ENCODE measurements at places on chromosomes 1 and 21.

DNA sequence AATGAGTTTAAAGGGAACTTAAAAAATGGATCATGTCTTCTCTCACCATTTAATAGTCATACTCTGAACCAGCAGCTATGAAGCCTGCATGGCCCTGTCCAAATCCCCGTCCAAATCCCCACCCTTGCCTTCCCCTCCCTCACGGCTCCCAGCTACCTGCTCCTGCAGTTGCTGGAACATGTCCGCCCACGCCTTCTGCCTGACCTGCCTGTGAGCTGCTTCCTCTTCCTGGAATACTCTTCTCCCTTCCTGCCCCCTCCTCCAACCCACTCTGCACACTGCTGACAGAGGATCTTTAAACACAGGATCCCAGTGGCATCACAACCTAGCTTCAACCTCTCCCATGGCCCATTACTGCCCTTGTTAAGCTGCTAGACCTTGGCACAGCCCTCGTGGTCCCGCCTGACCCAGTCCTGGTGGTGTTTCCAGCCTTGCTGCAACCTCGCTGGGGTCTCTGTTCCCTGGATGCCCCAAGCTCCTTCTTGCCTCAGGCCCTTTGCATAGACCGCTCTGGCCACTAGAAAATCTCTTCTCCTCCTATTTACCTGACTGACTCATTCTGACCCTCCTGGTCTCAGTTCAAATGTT is 118.3 kb downstream of the PTPRU start:
- no peak for DNase-seq

DNA sequence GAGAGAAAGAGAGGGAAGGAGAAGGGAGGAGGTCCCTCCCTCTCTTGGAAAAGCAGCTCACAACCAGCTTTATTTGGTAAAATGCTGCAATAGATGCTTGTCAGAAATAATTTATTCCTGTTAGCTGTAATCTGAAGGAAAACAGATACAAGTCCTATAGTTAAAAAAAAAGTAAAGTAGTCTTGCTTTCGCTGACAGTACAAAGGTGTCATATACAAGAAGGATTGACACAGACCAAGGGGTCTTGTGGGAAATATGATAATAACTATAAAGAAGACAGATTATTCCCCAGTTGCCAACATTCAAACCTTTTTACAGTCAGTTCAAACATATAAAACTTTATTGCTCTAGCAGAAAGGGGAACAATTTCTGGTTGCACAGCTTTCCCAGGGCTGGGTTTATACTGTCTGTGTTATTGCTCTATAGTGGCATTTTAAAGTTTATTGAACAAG is 145.0 kb downstream of the PBX1 start:
- no peak for DNase-seq

DNA sequence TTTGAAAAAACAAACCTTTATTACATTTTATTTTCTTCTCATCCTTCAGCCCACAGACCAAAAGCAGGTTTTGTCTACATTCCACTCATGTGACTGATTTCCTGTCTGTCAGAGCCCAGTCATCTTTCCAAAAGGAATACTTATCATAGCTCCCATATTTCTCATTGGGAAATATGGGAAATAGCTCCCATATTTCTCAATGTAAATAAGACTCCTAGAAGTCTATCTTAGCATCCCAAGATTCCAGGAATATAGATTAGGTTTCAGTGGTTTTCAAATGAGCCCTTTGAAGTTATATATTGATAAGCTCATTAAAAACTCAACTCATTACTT is 19.1 kb upstream of the NRDC start:
- no peak for DNase-seq

GRCh38 chr1:72394457-72394856 is 112.1 kb upstream of the NEGR1 start:
- DNase-seq = no peak

DNA sequence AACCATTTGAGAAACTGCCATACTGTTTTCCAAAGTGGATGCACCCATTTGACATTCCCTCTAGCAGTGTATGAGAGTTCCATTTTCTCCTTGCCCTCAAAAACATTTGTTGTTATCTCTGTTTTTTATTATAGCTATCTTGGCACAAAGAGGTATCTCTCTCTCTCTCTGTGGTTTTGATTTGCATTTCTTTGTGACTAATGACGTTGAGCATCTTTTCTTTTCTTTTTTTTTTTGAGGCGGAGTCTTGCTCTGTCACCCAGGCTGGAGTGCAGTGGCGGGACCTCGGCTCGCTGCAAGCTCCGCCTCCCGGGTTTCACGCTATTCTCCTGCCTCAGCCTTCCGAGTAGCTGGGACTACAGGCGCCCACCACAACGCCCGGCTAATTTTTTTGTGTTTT is 17.4 kb upstream of the ZMYM6 start:
- no peak for DNase-seq

- DNase-seq = no peak
Measured at GRCh38 chr1:244709476-244710368, 56.8 kb downstream of the DESI2 start.

GRCh38 chr1:145982010-145982723 is 14.2 kb downstream of the TXNIP start:
- no peak for DNase-seq

- no peak for DNase-seq
Measured at GRCh38 chr1:241776911-241777310, 71.1 kb upstream of the EXO1 start.

GRCh38 chr1:18009478-18009961 is 98.1 kb upstream of the IGSF21 start:
- DNase-seq = no peak

DNA sequence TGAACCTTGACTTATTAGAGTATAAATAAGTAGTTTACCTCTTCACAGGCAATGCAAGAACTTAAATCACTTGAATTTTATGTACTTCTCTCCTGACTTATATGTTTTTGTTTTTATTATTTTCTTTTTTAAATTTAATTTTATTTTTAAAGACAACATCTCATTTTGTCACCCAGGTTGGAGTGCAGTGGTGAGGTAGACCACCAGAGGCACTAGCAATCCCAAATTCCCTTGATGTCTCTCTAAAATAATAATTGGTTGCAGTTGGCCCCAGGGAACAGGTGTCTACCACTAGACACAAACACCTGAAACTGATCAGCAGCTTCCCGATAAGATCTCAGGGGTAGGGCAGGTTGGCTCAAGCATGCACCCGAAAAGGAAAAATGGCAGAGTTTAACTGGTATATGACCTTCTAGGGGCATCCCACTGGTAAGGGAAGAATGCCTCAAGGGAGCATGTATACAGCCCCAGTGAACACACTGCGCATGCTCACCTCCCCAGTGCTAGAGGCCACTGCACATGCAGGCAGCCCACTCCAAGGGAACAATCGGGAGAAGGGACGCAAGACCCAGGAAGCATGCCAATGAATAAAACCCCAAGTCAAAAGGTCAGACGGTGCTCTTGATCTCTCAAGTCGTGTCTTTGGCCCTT is 14.6 kb downstream of the EXOC8 start:
- no peak for DNase-seq

GRCh38 chr1:156726549-156727226 is 1.6 kb upstream of the METTL25B start:
- no peak for DNase-seq

- DNase-seq = peak; percentile 53
Measured at GRCh38 chr1:194117582-194117981, 931.2 kb upstream of the B3GALT2 start.

- DNase-seq = no peak
Measured at GRCh38 chr1:82690411-82690810, 889.7 kb downstream of the ADGRL2 start.

DNA sequence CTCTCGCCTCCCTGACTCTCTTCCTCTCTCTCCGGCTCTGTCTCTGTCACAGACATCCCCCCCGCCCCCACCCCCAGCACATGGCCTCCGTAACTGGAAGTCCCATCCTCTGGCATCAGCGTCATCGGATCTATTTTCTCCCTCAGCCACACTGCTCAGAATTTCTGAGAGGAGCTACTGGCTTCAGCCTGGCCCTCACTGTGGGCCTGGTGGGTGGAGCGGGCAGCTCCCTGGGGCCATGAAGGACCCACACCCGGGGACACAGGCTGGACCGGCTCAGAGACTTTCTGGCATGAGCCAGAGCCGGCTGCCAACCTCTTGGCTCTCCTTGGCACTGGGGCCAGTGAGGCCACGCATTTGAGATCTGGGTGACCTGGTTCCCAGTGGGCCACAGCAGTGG is 61.2 kb upstream of the CASZ1 start:
- no peak for DNase-seq

DNA sequence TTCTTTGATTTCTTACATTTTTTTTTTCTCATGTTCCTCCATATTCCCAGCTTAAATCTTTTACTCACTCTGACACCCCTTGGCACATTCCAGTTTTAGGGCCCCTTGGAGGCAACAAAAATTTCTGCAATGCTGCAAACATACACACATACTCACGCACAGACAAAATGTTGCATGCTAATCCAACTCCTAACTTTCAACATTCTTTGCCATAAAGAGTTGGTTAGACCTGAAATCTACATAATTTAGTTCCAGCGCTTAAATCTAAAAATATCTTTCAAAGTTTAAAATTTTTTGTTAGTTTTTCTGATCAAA is 103.9 kb downstream of the PTPN14 start:
- DNase-seq = no peak

DNA sequence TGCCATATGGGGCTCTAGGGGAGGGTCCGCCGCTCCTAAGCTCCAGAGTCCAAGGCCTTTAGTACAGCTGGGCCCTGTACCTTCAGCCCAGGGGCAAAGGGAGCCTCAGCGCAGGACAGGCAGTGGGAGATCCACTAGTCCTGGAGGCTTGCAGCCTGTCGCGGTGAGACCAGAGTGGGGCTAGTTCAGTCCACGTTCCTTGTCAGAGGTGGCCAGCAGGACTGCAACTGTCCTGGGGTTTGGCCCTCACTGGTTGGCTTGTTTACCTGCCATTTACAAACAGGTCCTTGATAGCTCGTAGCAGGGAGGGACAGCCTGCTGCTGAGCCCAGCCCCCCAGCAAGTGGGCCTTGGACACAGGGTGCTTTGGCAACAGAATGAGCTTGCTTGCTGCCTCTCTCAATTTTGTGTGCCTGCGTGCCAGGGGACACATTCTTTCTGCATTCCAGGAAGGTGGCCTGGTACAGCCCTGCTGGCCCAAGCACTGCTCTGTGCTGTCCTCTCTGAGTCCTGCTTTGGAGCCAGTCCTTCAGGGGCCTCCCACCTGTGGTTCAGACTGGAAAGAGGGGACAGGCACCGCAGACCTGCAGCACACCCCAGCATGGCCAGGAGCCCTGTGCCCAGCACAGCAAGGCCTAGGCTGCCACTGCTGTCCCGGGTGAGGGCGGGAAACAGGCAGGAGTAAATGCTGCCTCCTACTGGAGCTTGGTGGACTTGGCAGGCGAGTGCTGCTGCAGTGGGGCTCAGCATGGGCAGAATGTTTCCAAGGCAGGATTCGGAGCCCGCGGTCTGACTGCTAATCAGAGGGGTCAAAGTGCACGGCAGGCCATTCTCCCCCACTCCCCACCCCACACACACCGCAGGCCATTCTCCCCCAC is 15.2 kb downstream of the H6PD start:
- DNase-seq = peak; percentile 85

- DNase-seq = no peak
Measured at GRCh38 chr1:10599194-10599861, 124.6 kb downstream of the PEX14 start.

DNA sequence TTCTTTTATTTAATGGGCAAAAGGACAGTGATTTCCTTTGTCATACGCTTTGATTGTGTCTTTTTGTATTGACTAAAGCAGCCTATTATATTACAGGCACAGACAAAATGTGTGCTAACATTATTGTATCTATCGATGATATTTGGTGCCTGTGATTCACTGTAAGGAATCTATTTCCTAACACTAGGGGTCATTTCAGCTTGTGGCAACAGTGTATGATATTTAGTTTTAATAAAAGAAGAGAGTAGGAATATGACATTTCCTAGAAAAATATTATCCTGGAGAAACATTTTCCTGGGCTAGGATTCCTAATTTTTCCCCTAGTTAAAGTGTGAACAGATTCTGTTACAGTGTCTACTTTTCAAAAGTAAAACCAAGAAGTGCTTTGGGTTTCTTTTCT is 42.8 kb downstream of the TYW3 start:
- DNase-seq = no peak

DNA sequence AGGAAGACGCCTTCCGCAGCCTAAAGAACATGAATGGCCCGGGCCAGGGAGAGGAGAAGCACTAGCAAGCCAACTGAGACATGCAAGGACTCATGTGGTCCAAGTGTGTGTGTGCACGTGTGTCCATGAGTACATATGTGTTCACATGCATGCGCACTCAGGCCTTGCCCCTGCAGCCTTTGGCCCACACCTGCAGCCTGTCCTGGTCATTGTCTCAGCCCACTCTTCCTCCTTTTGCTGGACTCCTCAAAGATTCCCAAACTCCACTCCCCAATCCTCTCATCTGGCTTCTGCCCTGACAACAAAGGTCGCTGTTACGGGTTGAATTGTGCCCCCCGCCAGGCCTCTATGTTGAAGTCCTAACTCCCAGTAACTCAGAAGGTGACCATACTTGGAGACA is 21.9 kb downstream of the CDCA8 start:
- no peak for DNase-seq

DNA sequence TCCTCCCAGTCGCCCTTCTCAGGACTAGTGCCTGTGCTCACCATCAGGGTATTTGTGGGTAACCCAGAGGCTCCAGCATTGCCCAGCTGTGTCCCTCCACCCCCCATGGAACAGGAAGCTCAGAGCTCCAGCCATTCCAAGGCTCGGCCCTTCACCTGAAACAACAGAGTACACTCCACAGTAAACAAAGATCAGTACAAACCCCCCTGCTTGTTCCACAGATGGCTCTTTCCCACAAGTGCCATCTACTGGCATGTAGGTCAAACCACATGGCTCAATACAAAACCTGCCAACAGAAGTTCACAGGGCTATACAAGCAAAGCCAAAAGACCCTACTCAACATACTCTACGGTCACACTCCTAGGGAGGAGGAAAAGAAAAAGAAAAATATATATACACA is 258.7 kb downstream of the AGBL4 start:
- DNase-seq = no peak

GRCh38 chr21:46168659-46169386 is 13.4 kb upstream of the FTCD start:
- no peak for DNase-seq

DNA sequence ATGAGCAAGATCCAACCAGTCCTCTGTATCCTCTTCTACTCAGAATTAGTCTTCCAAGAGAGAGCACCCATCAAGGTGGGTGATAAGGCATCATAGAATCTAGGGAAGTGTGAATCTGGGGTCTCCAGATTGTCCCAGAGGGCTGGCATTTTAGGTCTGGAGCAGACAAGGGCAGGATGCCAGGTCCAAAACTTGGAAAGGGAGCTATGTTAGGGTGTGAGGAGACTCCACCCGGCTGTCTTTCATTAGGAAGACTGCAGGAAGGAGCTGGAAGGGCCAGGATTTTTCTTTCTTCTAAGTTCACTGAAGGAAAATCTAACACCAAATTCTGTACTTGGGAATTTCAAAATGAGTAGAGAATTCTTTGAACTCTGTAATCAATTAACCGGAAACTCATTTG is 86.1 kb upstream of the BMP8A start:
- DNase-seq = no peak

GRCh38 chr1:18217398-18218043 is 109.9 kb downstream of the IGSF21 start:
- DNase-seq = peak; percentile 76

GRCh38 chr21:45995686-45996179 is 14.2 kb downstream of the COL6A1 start:
- DNase-seq = peak; percentile 42

GRCh38 chr1:94284476-94284875 is 47.1 kb upstream of the ARHGAP29 start:
- no peak for DNase-seq

- no peak for DNase-seq
Measured at GRCh38 chr1:242016479-242016878, 17.6 kb upstream of the MAP1LC3C start.

- DNase-seq = no peak
Measured at GRCh38 chr21:38494703-38495102, 3.6 kb downstream of the ERG start.

- no peak for DNase-seq
Measured at GRCh38 chr21:14672466-14672865, 126.4 kb upstream of the SAMSN1 start.

Data from iPS-NIHi11 (cell line).